HS-27A (cell line): ENCODE measurements at places on chromosomes 2 and 18.

DNA sequence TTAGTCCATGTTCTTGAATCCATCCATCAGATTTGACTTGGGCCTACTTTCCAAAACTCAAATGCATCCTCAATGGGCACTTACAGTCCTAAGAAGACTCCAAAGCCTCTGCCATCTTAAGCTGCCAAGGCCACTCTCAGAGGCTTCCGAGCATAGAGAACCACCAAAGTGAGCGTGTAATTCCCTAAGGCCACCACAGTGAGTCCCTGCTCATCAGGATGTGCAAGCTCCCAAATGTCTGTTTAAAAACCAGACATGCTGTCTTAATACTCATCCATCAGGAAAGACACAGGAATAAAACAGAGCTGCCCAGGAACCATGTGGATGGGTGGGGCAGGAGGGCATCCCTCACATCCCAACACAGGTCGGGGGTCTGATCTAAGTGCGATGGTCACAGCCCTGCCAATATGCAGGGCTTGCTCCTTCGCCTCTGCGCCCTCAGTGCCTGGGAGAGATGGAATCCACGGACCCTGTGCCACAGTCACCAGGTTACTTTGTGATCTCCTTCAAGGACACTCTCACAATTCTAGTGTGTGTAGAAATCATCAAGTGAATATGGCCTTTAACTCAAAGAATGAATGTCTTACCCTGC, 80.4 kb downstream of the POLR1A start:
- DNase-seq = no peak

DNA sequence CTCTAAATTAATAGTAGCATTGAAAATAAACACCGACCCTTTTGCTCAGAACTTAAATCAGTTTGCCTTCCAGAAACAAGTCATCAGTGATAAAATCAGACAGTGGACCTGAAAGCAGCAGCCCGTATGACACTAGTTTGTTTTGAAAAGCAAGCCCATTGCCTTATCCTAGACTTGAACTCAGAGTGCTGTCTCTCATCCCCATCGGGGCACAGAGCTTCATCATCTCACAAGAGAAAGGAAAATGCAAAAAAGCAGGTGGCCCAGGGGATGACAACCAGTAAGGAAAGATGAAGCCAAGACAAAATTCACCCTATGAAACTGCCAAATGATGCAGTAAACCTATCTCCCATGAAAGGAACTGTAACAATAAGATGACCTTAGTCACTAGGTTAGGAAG, 71.2 kb downstream of the CERKL start:
- DNase-seq = no peak

DNA sequence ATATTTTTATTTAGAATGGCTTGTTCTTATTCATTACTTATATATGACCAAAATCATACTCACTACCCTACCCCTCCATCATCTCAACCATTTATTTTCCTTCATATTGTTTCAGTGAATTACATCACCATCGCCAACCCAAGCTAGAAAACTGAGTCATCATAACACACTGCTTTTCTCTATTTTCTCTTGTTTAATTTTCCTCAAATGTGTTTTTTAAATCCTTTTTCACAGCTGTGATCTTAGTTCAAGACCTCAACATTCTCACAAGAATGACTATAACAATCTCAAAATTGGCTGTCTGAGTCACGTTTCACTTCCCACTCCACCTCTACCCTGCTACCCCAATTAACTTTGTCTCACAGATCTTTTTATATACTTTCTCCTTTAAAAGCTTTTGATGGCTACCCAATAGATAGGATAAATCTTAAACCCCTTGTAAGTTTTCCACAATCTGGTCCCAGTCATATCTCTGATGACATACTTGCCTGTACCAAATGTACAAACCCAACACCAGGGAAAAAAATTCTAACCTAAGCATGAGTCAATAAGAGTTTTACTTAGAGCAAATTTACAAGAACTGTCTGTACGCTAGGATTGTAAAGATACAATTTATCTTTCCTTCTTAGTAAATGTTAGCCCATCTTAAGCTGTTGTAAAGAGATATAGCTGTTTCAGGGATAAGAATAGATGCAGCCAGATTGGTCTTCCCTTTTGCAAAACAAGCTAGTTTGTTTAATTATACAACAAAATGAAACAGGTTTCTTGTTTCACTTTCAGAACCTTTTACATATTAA, 635.1 kb upstream of the SLC39A10 start:
- DNase-seq = no peak

DNA sequence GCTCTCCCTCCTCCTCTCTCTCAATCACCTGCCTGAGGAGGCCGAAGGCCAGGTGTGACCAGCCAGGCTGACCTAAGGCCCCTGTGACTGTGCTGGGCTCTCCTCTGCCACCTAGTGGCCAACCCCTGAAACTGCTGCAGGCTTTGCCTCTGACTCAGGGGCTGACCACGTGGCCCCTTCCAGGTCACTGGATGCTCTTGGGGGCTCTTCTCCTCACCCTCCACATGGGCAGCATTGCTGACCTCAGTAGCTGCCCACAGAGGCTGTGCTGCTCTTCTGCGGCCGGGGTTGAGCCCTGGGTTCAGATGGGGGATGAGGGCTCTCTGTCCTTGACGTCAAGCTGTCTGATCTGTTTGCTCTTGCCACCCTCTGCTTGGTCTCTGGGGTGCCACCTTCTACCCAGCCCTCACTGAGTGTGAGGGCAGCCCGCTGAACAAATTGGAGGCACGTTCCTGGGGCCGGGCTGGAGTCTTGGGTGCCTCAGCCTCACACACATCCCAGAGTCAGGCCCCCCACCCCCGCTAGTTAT, 122.7 kb downstream of the TWIST2 start:
- DNase-seq = no peak

GRCh38 chr2:215831296-215831913, 181.9 kb downstream of the MREG start:
- DNase-seq = no peak

DNA sequence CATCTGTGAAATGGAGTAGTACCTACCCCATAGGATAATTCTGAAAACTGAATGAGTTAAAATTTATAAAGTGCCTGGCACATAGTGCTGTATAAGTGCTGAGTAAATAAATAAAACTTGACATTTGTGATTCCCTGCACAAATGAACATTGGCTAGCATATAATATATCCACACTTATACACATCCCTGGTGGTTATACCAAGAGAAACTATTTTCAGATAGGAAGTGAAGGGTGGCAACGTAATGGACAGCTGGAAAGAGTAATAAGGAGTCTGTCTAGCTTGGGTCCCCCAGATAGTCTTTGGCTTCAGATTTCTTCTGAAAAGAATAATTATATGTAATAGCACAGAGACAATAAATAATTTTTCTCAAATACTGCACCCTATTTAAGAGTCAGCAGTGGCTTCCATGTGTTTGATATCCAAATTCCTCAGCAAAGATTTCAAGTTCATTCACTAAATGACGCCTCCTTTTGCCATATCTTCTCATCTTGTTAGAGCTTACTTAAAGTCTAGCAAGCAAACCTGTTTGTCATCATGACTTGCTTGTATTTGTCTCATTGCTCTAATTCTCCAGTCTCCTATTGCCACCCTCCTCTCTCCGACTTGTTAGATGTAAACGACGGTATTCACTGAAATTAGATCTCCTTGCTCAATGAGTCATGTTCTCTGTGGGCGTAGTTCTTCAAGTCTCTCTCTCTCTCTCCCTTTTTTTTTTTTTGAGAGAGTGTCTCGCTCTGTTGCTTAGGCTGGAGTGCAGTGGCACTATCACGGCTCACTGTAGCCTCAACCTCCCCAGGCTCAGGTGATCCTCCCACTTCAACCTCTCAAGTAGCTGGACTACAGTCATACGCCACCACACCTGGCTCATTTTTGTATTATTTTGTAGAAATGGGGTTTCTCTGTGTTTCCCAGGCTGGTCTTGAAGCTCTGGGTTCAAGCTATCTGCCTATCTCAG, 8.7 kb upstream of the ADGRF3 start:
- peak; percentile 69 for DNase-seq

DNA sequence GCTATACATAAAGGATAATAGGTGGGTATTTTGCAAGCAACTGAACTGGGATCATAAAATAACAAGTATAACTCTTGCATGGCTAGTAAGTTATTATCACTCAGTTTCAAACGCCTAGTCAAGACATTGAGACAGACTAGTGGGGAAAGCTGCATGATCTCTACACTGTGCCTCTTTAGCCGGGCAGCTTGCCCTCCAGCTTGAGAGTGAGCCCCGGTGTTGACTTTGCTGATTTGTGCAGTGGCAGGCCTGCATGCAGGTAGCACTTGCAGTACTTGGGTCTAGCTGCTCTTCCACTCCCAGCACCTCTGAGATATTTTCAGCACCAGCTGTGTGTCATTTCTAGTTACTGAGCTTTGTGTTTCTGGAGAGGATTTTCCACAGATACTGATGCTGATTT, 118.8 kb upstream of the DAPL1 start:
- DNase-seq = no peak

DNA sequence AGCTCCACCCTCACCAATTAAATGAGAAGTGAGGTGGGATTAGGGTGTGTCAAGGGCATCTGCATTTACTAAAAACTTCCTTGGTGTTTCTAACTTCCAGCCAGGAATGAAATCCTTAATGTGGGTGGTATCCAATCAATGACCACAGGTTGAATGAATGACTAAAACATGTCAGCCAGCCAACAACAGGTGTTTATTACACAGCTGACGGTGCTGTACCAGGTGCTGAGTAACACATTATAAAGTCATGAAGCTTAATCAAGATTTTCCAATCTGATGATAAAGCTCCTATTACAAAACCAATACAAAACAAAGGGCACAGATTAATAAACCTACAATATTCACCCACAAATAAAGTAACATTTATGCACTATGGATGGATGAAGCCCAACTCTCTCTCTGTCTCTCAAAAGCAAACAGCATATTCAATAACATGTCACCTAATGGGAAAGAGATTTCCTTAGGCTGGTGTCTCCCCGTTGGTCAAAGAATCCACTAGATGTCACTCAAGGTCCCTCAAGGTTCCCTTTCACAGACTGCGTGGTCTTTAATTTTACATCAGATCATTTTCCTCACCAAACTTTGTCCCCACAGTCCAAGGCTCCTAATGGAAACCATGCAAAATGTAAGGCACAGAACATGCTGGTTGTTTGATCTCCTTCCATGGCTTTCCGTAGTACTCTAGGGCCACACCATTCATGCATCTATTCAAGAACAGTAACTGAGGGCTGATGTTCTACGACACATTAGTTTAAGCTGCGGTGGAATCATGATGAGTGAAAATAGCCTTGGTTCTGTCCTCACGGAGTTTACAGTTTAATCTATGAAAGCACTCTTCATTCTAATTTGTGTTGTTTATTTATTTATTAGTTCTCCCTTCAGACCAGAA, 6.4 kb upstream of the PTPN4 start:
- DNase-seq = no peak

DNA sequence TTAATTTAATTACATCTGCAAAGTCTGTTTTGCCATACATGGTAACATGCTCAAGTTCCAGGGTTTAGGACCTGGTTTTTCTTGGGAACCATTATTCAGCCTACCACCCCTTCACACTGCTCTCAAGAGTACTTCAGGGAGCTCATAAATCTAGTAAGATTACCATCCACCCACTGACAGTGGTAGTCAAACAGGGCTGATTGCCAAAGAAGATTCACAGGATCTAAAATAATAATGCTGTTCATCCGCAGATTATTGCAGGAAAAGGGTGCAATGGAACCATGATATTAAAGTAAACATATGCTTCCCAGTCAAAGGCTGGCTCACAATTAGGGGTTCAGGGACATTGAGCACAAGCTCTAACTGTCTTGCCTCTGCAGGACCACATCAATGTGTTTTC, 148.0 kb upstream of the CYRIA start:
- no peak for DNase-seq

DNA sequence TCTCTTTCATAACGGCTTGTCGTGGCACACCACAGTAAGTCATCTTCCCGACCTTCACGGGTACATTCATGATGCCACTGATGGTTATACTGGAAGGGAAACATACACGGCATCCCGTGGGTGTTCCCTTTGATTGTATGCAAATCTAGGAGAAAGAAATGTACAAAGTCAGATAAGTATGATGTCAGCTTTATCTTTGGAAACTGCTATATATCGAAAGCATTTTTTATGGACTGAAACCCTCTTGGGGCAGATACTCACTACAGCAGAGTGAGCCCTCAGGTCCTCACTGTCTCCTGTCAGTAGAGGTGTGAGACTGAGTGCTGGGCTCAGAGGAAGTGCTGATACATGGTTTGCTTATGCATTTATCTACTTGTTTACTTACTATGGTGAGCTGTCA, 20.4 kb downstream of the PLA2R1 start:
- DNase-seq = no peak

DNA sequence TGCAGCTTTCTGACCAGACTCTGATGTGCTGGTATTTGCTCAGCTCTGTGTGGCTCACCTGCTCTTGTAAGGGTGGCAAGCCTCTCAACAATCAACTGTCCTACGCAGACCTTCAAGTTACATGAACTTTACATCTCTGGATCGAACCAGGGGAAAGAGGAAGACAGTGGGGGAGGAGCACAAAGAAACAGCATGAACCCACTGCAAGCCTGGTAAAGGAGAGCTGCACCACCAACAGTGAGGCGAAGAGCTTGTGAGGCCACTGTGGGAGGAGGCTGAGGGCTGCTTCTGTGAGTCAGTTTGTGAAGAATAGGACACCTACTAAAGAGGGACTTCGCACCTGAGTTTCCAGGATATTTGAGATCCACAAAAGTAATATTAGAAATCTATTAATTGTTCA, 18.8 kb upstream of the FAM110C start:
- no peak for DNase-seq

GRCh38 chr2:45739796-45740485, 88.5 kb downstream of the PRKCE start:
- DNase-seq = no peak

DNA sequence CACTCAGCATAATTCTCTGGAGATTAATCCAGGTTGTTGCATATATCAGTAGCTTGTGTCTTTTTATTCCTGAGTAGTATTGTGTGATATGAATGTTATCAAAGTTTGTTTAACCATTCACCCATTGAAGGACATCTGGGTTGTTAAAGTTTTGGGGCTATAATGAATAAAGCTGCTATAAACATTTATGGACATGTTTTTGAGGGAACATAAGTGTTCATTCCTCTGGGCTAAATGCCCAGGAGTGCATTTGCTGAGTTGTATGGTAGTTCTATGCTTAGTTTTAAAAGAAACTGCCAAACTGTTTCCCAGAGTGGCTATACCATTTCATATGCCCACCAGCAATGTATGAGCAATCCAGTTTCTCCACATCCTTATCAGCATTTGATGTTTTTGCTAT, 21.8 kb upstream of the KCNJ13 start:
- no peak for DNase-seq

- no peak for DNase-seq
Observed at GRCh38 chr18:79380816-79381806, 14.6 kb upstream of the NFATC1 start.

GRCh38 chr2:237505188-237505939, 18.3 kb downstream of the MLPH start:
- no peak for DNase-seq

DNA sequence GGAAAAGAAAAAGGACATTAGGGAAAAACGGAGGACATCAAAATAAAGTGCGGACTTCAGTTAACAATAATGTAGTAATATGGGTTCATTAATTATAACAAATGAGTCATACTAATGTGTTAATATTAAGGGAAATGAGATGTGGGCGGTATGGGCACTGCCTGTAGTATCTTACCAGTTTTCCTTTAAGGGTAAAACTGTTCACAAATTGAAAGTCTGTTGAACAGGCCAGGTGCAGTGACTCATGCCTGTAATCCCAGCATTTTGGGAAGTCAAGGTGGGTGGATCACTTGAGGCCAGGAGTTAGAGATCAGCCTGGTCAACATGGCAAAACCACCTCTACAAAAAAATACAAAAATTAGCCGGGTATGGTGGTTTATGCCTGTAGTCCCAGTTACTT, 56.8 kb upstream of the PMAIP1 start:
- DNase-seq = no peak
